ENCODE measurements at places on chromosomes 4 and X. TPM values are rescaled to one million over a fixed set of nuclear protein-coding genes. Genes with fewer than 3 reads are reported as not detected.
A peak's percentile ranks its signal among the peaks of the same experiment; 100 is the strongest.

DNA sequence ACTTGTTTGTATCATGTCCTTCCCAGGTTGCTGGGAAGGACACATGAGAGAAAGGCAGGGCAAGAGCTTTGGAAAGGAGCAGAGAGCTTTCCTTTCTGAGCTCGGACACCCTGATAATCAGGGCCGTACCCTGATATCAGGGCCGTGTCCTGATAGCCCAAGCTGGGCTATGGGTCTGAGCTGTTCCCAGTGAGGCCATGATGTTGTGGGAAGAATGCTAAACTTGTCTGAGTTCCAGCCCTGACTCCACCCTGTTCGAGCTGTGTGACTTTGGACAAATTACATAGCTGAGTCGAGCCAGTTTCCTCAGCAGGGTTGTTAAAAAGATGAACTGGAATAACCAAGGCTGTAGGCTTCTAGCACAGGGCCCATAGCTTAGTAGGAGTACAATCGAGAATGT, 3.3 kb upstream of the CXCR3 start:
- DNase-seq: no peak

GRCh38 chr4:14853176-14853943, 148.9 kb upstream of the CPEB2 start:
- DNase-seq: no peak

DNA sequence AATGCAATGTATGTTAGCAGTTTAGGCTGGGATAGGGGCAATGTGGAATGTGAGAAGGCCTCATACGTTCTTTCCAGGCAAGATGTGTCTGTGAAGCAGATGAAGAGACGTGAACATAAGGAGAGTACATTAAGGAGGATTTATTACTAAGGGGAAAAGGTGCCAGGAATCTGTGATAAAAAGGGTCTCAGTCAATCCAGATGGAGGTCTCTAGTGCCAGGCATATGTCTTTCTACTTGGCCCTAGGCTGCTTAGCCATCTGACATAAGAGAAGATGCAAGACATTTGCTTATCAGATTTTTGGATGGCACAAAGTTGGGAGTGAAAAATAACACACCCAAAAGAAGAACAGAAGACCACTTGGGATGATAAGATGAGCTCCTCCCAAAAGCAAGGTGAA, 93.0 kb upstream of the PRKG2 start:
- DNase-seq: no peak

DNA sequence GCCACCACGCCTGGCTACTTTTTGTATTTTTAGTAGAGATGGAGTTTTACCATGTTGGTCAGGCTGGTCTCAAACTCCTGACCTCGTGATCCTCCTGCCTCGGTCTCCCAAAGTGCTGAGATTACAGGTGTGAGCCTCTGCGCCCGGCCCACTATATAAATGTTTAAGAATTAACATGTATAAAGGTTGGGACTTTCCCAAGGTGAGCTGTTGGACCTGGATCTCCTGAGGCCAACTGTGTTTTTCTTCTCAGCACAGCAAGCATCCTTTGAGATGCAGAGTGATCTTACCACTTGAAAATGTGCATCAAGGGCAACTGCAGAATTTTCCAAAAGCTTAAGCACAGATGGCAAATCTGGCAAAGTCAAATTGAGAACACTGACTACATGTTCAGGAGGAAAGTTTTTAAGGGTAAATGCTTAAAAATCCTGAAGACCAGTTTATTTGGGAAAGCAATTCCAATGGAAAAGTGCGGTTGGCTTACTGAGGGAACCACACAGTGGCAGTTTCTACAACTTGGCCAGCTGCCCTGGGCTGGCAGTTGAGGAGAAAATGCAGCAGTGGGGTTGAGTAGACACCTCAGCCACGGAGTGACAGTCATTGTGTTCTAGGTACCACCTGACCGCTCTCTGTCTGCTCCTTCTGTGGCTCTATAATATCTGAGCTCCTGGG, 168.9 kb downstream of the CBR4 start:
- DNase-seq: no peak

DNA sequence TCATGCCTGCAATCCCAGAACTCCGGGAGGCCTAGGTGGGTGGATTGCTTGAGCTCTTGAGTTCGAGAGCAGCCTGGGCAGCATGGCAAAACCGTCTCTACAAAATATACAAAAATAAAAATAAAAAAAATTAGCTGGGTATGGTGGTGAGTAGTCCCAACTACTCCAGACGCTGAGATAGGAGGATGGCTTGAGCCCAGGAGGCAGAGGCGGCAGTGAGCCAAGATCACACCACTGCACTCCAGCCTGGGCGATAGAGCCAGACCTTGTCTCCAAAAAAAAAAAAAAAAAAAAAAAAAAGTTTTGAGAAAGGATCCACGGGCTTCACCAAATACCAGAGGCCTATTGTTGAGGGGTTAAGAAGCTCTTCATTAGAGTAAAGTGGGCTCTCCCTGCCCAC, 8.0 kb downstream of the SUPT20HL2 start:
- no peak for DNase-seq

- DNase-seq: peak; percentile 2
These were observed 52.6 kb downstream of the LIMCH1 start for GRCh38 chr4:41590591-41590990.

- no peak for DNase-seq
These were observed 73.7 kb upstream of the SLC25A43 start for GRCh38 chrX:119325456-119325855.

PRRG3 gene
- 1.3 TPM for total RNA-seq

All from thymus (tissue), 14 donors.